Activated effector memory CD4-positive, alpha-beta T cell treated with Interleukin-2 at 50 U/mL for 16 hours (primary cell): ENCODE measurements at places on chromosomes 7 and 10.

GRCh38 chr7:7207876-7208275 lies 25.5 kb downstream of the C1GALT1 start:
- no peak for DNase-seq

GRCh38 chr10:71771821-71772617 lies 1.3 kb downstream of the VSIR start:
- DNase-seq: no peak

DNA sequence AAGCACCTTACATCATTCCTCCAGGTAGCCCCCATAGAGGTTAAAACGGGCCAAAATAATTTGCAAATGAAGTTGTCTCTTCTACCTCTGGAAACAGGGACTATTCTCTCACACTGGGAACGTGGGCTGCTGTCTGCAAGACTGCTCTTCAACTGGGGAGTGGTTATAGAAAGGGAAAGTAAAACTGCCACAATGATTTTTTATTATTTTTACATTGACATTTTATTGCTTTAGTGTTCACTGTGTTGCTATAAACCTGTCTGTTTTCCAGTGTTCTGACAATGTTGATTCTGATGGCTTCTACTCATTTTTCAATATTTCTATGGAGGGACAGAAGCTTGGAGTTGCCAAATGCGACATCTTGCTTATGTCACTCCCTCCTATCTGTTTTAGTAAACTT lies 115.1 kb upstream of the ANTXRL start:
- no peak for DNase-seq

DNA sequence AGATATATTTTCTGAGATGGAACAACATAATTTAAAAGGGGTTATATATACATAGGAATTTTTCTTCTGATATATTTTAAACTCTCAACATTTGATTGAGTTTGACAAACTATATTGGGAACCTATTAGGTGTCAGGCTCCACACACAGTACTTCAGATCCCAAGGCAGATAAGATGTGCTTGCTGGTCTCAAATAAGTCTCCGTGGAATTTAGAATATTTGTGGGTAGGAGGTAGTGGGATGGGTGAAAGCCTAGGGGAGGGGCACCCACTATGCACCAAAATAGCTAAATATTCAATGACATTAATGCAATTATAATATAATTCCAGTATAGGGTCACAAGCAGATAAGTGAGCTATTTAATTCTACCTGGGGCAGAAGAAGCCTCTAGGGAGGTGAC lies 81.5 kb downstream of the ARL4A start:
- DNase-seq: no peak

DNA sequence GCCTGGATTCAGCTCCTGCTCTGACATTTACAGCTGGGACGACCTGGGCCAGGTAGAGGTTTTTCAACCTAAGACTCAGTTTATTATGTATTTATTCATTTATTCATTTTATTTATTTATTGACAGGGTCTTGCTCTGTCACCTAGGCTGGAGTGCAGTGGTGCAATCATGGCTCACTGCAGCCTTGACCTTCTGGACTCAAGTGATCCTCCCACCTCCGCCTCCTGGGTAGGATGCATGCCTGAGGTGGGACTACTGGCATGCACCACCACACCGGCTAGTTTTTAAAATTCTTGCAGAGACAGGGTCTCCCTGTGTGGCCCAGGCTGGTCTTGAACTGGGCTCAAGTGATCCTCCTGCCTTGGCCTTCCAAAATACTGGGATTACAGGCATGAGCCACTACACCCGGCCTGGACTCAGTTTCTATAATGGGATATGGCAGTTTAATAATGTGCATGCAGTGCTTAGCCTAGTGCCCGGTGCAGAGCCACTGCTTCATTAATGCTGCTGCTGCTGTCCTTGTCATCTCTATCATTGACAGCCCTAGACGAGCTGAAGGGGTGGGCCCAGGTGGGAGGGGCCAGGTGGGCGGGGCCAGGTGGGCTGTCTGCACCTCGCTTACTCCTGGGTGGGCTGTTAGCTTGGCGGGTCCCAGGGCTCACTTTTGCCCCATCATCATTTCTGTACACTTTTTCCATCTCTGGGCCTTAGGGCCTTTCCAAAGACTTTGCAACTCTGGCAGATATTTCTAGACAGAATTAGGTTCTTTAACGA lies 92.6 kb downstream of the LHPP start:
- DNase-seq: no peak

DNA sequence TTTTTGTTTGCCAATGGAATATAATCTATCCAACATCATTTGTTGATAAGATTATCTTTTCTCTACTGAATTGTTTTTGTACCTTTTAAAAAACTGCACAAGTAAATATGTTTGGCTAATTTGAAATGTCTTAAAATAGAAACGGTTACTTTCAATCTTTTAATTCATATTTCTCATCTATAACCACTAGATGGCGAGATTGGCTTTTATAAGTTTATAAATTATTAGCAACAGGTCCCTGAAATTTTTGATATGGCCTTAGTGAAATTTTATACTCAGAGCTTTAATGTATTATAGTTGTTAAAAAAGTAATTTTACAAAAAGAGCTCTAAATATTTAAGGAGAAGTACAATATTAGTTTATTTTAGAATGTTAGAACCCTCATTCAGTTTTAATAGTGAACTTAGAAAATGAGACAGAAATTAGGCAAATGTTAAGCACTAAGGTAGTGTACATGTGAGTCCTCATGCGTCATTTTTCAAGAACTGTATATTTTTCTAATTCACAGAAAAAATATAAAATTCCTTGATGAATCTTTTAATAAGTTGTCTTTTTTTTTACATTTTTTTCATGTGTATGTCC lies 592.5 kb downstream of the ARL4A start:
- DNase-seq: no peak

- DNase-seq: no peak
These were observed 10.6 kb upstream of the PWWP2B start for GRCh38 chr10:132386419-132386831.

GRCh38 chr7:93374345-93374940 lies 142.3 kb downstream of the VPS50 start:
- no peak for DNase-seq

GRCh38 chr10:65341323-65341925 lies 1584.4 kb upstream of the LRRTM3 start:
- no peak for DNase-seq

DNA sequence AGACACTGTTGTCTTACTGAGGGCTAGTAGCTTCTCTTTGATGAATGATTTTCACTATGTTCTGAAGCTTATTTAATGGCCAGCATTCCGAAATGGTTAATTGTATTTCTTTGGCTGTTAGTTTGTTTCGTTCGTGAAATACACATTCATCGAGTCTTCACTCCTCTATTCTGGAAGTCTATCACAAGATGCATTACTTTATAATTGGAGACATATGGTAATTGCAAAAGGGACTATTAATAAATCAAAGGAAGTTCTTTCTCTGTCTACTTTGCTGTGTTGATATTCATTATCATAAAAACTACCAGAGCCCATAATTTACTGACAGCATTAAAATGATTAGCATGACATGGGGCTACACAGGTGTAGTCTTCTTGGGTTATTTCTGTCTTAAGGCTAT lies 133.8 kb upstream of the IGFBP3 start:
- no peak for DNase-seq

DNA sequence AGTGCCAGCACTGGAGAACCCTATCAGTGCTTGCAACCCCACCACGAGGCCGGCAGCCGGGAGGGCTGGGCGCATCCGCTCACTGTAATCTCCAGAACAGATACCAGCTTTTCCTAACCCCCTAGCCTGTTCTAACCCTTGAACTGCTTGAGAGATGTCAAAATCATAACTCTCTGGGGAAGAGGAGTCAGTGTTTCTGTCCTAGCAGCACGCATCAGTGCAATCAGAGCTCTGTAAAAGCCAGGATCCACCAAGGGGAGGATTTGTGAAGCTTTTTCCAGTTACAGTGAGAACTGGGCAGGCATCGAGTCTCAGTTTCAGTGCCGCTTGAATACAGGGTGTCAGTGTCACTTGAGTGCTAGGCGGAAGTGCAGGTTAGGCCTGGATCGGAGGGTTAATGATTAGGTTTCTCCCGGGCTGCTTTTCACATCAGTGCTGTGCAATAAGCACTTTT lies 104.5 kb upstream of the INSYN2A start:
- no peak for DNase-seq
